ENCODE measurements at places on chromosomes 6 and 20.

DNA sequence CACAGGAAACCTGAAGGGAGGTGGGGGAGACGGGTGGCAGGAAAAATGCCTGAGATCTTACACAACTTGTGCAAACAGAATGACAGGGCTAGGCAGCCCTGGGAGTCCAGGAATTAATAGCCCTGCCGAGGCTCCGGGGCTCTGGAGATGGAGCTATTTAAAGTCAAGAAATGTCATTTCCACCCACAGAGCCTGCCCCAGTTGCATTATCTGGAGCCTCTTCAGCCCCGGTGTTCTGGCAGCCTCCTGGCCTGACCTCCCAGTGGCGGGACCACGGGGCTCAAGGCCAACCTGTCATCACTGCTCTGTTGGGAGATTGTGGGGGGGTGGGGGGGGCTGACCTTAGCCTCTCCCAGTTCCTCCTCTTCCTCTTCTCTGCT, 28.5 kb upstream of the SCUBE3 start:
- DNase-seq: no peak

DNA sequence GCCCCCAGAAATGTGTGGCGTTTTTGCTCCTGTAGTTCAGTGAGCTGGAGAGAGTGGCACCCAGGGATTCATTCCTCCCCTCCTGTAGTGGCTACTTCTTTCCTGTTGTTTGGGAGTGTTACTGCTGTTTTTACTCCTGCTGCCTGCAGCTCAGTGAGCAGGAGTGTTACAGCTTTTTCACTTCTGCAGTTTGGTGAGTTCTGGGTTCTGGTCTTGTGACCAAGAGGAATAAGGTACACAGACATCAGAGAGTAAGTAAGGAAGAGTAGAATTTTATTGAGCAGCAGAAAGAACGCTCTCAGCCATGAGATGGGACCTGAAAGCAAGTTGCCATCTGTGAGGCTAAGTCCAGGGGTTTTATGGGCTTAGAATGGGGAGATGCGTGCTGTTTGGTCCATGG, 966.3 kb upstream of the CITED2 start:
- no peak for DNase-seq

DNA sequence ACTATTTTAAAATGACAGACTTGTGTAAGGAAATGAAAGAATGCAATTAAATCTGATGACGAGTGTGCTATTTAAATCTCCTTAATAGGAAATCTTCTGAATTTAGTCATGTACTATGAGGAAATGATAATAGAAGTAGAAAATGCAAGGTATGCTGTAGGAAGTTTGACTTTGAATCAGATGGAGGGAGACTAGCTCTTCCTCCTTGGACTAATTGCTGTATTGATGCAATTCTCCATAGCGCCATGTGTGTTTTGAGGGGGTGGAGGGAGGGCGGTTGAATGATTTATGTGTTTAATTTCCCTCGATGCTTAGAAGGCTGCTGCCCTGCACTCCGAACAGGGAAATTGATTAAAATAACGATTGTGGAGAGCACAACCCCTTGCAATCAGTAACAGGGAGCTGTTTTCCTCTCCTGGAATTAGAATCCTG, 214.4 kb upstream of the PRND start:
- DNase-seq: no peak

- DNase-seq: no peak
Observed at GRCh38 chr20:11219192-11219591, 545.4 kb upstream of the JAG1 start.

DNA sequence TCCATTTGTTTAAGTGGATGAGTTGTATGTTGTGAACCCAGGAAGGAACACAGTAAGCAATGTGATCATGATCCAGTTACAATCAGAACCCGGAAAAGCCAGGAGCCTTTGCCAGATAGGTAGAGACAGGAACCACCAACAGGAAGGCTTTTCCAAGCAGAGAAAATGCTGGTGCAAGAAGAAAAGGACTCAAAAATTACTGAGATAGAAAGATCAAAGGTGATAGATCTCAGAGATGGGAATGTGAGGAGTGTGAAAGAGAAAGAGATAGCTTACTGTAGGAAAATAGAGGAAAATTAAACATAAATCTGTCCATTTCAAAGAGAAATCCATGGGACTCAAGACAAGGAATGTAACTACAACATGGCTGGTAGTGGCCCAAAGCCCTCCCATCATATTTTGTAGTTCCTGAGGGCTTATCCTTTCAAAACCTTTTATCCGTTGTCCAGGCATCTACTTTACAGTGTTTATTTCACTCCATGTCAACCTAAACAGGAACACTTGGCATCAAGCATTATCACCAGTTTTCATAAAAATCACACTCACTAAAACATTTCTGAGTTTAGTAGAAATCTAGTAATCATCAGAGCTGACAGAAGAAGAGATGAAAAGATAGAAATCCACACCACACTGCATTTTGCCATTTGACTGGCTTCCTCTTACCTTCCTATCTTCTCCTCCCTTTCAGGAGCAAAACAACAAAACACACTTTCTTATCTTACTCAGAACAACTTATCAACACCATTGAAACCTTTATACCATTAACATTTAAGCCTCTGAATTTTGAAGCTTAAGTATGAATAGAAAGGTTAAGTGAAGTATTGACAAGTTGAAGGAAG, 44.5 kb upstream of the STXBP5 start:
- no peak for DNase-seq

Data from WTC11 (cell line).